Peyer's patch (tissue), 4 donors: ENCODE measurements at places on chromosomes 3 and 15.

- DNase-seq: no peak
These were observed 329.6 kb upstream of the RGMA start for GRCh38 chr15:93418566-93418965.

- no peak for DNase-seq
These were observed 57.3 kb downstream of the ACAP2 start for GRCh38 chr3:195385526-195385925.

GRCh38 chr3:43087249-43087776 lies 18.6 kb downstream of the POMGNT2 start:
- no peak for DNase-seq

DNA sequence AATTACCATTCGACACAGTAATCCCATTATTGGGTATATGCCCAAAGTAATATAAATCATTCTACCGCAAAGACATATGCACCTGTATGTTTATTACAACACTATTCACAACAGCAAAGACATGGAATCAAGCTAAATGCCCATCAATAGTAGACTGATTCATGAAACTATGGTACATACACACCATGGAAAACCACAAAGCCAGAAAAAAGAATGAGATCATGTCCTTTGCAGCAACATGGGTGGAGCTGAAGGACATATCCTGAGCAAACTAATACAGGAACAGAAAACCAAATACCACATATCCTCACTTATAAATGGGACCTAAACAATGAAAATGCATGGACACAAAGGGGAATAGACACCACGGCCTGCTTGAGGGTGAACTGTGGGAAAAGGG lies 11.1 kb upstream of the MCF2L2 start:
- no peak for DNase-seq

DNA sequence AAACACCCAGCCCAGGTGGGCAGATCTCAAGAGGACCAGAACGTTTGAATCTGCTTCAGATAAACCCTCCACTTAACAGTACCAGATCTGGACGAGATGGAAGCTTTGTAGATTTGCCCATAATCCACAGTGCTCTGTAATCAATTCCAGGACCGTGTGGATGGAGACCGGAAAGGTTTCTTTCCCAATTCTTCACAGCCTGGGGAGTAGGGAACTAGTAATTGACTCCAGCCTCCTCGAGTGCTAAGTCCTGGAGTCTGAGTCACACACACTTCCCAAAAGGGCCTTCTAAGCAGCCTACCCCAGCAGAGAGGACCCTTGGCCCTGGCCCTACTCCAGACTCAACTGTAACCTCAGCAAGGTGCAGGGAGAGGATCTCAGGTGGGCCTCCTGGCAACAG lies 56.2 kb upstream of the TSEN2 start:
- DNase-seq: no peak

DNA sequence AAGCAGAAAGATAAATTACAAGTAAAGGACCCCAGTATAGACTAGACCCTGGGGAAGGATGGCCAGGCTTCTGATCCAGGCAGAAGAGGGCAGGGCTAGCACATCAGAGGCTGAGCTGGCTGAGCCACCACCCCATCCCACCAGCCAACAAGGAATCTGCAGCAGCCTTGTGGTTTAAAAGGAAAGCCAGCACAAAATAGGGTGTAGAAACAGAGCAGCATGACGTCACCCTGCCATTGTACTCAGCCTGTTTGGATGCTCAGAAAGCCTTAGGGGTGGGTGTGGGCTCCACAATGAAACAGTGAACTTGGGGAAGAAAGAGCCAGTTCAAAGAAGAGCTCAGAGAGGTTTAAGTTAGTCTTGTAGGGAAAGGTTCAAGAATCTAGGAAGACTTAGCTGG lies 28.2 kb downstream of the DUOX1 start:
- no peak for DNase-seq

DNA sequence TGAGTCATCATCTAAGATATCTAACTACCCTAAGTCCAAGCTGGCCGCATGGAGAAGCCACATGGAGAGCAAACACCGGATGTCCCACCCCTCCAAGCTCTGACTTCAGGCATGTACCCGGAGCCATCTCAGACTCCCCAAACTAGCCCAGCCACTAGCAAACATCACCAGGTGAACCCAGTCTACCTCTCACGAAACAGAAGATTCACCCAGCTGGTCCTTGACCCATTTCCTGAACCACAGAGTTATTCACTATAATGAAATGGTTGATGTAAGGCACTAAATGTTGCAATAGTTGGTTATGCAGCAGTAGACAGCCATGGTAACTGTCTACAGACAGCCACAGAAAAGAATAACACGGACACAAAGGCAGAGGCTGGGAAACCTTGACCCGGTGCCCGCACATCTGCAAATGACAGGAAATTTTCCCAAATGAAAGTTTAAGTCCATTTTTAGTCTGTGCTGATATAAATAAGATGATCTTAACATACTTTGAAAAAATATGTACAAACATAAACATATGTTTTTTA lies 265.5 kb upstream of the ATP10A start:
- no peak for DNase-seq

DNA sequence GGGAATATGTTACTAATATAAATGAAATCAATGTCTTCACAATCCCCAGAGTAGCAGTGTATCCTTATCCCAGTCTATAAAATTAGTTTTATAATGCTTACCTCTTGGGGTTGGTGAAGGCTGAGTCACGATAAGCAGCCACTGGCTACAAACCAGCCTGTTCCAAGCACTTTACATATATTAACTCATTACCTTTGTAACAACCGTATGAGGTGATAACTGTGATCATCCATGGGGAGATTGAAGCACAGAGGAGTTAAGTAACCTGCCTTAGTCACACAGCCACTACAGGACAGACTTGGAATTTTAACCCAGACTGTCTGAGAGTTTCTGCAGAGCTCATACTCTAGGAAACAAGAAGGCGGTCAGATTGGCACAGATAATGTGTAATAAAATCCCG lies 43.3 kb upstream of the MITF start:
- no peak for DNase-seq

DNA sequence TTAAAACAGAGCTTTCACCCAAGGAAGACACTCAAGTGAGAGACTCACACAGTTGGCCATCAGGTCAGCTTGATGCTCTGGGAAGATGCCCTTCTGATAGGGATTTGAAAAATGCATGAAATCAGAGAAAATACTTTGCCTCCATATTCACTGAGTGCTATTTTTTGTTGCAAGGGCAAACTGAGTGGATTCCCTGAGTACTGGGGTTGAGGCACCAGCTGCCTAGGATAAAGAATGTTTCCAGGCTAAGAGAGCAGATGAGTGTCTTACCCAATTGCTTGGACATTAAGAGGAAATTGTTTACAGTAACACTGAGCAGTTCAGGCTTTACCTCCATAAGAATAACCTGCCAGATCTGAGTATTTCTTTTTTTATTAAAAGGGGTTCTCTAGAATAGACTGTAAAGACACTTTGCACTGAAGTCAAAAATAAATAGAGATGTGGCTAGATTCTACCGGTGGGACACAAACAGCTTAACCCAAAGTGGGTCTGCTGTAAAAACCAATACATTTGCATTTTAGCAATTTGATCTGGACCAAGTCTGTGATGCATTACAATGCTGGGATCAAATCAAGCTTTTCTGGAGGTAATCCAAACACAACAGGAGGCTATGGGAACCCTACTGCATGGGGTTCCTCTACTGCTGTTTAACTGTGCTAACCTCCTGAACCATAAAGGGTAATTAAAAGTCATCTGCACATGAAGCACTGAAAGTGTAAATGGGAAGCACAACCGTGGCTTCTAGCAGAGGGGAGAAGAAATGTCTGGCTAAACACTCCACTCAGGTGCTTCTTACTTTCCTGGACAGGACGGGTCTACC lies 238.8 kb upstream of the WNT5A start:
- no peak for DNase-seq

DNA sequence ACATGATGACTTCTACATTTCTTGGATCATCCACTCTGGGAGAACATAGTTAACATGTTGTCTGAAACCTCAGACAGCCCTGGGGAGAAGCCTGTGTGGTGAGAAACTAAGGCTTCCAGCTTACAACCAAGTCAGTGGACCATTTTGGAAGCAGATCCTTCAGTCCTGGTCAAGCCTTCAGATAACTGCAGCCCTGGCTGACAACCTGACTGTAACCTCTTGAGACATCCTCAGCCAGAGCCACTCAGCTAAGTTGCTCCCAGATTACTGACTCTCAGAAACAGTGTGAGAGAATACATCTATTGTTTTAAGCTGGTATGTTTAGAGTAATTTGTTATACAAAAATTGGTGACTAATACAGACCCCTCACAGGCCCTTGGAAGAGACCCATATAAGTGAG lies 50.9 kb upstream of the KPNA4 start:
- no peak for DNase-seq

DNA sequence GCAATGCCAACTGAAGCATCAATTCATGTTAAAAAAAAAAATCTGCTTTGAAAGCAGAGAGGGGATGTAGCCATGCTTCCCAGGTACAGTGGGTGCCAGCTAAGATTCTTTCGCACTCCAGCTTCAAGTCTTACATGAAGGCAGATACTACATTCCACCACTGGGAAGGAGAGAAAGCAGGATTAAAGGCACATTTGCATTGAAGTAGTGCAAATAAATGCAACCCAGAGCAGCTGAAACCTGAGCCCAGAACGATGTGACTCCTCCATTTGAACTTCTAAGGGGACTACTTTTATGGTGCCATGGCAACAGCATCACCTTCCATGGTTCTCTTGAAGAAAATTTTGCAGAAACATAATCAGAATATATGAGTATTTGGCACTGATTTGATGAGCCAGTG lies 19.1 kb upstream of the GJD2 start:
- DNase-seq: no peak

DNA sequence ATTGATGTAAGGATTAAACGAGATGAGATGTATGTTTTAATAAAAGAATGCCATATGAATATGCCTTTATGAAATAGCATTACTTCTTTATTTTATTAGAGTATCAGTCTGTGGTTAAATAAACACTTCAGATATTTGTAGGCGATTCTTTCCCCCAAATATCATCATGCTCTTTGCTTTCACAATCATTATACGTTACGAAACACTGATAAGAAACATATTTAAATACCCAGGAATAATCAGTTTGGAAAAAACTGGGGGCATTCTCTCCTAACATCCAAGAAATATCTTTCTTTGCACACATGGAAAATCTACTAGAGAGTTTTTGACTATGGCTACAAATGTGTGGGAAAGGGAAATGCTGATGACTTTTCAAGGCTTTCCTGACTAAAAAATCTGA lies 4.4 kb upstream of the PLAAT1 start:
- DNase-seq: no peak
